ENCODE measurements at places on chromosomes 7 and 10.

GRCh38 chr7:100684534-100685042 lies 9.5 kb downstream of the GIGYF1 start:
- DNase-seq: no peak

- no peak for DNase-seq
These were observed 439 bp upstream of the KNDC1 start for GRCh38 chr10:133159611-133159949.

DNA sequence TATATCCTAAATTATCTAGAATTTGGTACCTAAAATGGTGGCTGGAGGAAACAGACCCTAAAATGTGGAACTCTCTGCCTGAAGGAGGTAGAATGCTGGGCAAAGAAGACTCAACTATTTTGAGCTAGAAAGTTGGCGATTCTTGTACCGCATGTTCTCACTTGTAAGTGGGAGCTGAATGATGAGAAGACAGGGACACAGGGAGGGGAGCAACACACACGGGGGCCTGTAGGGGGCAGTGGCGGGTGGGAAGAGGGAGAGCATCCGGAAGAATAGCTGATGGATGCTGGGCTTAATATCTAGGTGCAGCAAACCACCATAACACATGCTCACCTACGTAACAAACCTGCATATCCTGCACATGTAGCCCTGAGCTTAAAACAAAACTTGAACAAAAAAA lies 250.6 kb downstream of the CALN1 start:
- DNase-seq: no peak

- DNase-seq: no peak
These were observed 70.8 kb downstream of the CREB5 start for GRCh38 chr7:28483112-28483511.

DNA sequence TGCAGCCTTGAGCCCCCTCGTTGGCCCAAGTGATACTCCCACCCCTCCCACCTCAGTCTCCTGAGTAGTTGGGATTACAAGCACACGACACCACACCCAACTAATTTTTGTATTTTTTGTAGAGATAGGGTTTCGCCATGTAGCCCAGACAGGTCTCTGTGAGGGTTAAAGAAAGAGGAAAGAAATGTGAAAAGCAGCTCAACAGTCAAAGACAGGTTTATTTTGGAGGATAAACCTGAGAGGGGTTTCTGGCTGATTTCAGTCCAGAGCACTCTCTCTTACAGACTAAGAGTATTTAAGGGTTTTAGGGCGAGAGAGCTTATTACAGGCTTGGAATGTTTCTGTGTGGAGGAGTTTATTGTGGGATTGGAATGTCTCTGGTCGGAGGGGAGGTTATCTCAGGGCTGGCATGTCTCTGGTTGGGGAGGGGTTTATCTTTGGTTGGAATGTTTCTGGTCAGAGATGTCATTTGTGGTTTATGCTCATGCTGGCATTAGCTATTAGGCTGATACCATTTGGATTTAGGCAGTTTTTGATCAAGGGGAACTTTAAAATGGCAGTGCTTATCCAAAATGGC lies 26.1 kb upstream of the SNX10 start:
- no peak for DNase-seq

GRCh38 chr10:110326351-110327032 lies 21.8 kb upstream of the SMNDC1 start:
- DNase-seq: no peak

GRCh38 chr10:50210876-50211275 lies 40.4 kb downstream of the ASAH2 start:
- no peak for DNase-seq

GRCh38 chr7:143362131-143363015 lies at the start of gene FAM131B:
FAM131B (minus strand) TSS chr7:143362713; CDS start chr7:143362603, 110 bp downstream.
- no peak for DNase-seq

DNA sequence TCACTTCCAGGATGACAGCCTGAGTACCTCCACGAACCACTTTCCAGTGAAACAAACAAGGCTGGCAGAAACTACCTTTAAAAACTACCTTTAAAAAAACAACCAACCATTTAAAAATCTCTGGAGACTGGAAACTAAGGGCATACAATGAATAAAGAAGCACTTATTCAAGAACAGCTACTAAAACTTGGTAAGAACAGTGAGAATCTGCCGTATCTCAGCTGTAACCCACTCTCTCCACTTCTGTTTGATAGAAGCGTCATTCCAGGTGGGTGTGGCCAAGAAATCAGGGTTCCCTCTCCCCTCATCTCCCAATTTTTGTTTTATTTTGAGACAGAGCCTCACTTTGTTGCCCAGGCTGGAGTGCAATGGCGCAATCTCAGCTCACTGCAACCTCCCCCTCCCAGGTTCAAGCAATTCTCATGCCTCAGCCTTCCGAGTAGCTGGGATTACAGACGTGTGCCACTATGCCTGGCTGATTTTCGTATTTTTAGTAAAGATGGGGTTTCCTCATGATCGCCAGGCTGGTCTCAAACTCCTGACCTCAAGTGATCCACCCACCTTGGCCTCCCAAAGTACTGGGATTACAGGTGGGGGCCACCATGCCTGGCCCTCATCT lies 158.8 kb upstream of the CHST15 start:
- DNase-seq: no peak

DNA sequence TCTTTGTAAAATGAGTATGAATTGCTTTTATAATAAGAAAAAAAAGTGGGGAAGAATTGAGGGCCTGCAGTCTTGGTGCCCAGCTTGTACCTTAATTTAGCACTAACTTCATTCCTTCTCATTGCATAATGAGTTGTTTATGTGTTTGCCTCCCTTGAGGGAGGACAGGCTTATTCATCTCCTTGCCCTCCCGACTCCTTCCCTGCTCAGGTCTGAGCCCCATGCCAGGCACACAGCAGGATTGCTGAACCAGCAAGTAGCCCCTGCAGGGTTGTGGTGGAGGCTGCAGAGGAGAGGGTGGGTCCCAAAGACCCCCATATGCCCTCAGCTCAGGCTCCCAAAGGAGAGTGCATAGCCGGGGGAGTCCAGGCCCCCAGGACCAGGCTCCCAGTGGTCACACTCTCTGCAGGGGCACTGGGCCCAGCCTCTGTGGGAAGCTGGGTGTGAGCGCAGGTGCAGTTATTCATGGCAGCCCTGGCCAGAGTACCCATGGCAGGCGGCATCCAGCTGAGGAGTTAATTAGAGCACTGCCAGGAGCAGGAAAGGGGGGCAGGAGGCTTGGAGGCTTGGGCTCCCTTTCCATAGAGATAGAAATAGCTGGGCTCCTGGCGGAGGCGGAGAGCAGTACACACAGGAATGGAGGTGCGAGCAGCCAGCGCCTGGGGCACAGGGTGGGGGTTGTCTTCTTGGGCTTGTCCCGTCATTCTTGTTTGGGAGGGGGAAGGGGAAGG lies 28.2 kb upstream of the GOLGA7B start:
- DNase-seq: no peak

- DNase-seq: no peak
These were observed 53.2 kb downstream of the PANK1 start for GRCh38 chr10:89591796-89592271.

DNA sequence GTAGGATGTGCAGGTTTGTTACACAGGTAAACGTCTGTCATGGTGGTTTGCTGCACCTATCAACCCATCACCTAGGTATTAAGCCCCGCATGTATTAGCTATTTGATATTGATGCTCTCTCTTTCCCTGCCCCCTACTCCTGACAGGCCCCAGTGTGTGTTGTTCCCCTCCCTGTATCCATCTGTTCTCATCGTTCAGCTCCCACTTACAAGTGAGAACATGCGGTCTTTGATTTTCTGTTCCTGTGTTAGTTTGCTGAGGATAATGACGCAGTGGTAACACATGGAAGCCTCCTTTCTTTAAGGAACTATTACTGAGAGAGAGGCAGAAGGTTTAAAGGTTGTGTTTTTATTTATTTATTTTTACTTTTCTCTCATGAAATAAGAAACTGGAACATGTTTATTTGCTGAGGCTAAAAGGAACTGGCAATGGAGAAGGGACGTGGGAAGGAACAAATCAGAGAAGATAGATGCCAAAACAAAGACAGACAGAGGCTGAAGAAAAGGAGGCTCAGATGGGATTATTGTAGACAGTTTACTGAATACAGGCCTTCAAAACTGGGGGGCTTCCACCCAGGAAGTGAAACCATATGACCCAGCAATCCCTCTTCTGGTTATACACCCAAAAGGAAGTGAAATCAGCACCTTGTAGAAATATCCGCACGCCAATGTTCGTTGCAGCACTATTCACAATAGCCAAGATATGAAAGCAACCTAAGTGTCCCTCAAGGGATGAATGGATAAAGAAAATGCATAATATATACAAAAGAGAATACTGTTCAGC lies 556.3 kb downstream of the GRM8 start:
- no peak for DNase-seq

GRCh38 chr7:132969520-132969919 lies 112.4 kb downstream of the CHCHD3 start:
- DNase-seq: no peak

DNA sequence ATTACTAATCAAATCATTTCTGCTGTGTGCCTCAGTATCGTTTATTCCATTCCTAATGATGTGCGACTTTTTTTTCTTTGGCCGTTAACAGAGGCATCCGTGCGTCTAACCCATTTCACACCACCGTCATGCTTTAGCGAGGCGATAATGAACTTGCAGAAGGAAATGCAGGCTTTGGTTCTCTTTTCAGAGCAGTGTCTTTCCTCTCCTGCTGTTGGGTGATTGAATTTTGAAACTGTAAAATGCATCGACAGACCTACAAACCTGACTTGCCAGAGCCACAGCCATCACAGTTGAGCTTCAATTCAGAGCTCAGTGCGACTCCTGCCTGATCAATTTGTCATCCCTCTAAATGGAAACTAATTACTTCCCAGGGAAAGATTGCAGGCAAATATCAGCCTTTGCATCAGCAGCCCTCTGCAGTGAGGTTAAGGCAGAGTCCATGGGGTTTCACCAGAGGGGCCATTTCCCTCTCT lies 486.0 kb upstream of the GALNT17 start:
- no peak for DNase-seq

- DNase-seq: no peak
These were observed 49.8 kb upstream of the ZNF479 start for GRCh38 chr7:57182031-57182430.

- DNase-seq: no peak
These were observed 42.0 kb downstream of the SP4 start for GRCh38 chr7:21469894-21470293.

GRCh38 chr7:74482629-74483401 lies 29.1 kb downstream of the GTF2IRD1 start:
- no peak for DNase-seq

DNA sequence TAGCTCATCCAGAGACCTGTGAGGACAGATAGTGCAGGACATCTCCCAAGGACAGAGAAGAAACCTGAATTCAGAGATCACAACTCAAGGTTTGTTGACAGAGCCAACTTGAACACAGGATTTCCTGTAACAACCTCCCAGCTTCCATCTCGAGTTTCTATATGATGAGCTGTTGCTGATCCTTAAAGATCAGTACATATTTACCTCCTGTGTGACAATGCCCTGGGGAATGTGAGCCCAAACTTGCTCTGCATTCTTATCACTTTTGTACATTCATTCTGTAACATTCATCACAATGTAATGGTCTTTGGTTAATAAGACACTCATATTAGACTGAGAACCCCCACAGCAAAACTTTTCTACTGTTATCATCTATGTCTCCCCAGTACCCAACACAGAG lies 468.6 kb downstream of the XPNPEP1 start:
- DNase-seq: no peak
